ENCODE measurements at places on chromosomes 3 and 15.

DNA sequence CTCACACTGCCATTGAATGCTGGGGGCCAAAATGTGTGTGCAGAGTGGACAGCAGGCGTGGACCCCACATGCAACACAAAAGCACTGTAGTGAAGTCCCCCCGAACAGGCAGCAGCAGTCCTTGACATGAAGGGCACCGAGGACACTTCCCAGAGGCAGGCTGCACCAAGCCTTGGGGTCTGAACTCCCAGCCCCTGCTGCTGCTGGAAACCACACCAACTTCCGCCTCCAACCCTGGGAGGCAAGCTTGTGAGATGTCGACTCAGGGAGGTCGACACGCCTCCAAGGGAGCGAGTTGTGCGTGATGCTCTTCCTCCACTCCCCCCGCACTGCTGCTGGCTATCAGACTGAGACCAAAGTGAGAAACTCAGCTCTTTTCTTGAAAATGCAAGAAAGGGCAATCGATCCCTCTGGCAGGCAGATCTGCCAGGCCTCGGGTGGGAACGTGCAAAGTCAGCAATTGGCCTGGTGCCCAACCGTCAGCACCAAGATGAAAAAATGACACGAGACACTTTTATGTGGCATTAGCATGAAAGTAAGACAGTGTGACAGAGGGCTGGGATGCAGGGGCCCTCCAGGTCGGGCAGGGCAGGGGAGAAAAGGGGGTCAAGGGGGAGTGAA, 43.6 kb downstream of the WHAMM start:
- no peak for DNase-seq

GRCh38 chr15:58334803-58335202, 97.0 kb upstream of the LIPC start:
- no peak for DNase-seq

GRCh38 chr15:77015646-77016320, 20.9 kb downstream of the PSTPIP1 start:
- DNase-seq = no peak

GRCh38 chr15:85312486-85312885, 67.9 kb upstream of the AKAP13 start:
- no peak for DNase-seq

DNA sequence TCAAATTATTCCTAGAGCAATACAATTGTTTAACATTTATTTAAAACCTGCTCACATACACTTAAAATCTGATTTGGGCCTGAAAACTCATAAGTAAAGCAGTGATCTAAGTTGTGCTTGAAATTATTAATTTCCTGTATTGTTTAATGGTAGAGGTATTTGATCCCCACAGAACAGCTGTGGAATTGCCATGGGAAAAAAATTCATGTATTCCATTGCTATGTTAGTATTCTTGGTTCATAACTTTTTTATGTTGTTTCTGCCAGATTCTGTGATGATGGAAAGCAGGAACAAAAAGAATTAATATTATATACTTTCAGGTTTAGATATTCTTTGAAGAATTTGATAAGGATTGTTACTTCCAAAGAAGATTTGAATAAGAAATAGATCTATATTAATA, 831.5 kb upstream of the NR2F2 start:
- DNase-seq = no peak

GRCh38 chr15:34896183-34896582, 73.4 kb downstream of the AQR start:
- DNase-seq = no peak

DNA sequence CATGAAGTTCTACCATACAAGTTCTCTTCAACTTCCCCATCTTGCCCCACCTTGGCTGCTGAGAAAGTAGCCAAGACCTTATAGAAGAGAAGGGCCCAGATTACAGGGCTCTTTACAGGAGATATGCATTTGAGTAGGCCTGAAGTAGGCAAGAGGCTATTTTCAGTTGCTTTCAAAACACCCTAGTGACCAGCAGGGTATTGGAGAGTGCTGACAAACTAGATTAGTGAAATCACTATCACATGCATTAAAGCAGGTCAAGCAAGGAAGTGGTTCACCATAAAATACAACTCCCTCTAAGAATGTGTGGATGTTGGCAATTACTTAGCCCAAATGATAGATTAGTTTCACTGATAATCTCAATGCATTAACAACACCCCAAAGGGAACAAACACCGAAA, 2.7 kb upstream of the LZTFL1 start:
- no peak for DNase-seq

DNA sequence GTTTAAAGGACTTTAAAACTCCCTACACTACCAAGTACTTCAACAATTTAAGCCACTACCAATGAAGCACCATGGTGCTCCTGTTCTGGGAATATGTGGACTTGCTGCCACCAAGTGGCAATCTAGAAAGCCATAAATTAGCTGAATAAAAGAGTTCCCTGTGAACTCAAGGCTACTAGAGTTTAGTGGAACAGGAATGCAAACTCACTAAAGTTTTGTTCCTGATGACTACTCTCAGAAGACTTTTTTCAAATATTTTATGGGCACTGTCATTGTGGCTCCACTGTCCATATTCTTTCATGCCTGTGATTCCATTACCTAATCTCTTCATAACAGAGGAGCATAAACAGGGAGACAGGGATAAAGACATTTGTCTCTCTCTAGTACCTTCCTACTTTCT, 63.9 kb downstream of the TMCC1 start:
- peak; percentile 23 for DNase-seq

DNA sequence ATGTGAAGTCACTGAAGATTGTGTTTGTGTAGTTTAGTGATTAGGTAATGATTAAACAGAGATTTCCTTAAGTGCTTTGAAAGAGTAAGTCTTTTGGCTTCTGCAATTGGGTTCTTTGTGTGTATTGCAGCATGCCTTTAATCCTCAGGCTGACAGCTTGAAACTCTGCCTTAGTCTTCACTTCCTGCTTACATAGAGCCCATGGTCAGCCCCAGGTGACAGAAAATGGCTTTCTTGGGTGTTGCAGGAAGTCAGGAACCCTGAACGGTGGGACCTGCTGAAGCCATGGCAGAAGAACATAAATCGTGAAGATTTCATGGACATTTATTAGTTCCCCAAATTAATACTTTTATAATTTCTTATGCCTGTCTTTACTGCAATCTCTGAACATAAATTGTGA, 61.3 kb downstream of the KBTBD8 start:
- DNase-seq = no peak

All from occipital lobe (tissue), 3 donors.